ENCODE measurements at places on chromosomes 13 and 19.

DNA sequence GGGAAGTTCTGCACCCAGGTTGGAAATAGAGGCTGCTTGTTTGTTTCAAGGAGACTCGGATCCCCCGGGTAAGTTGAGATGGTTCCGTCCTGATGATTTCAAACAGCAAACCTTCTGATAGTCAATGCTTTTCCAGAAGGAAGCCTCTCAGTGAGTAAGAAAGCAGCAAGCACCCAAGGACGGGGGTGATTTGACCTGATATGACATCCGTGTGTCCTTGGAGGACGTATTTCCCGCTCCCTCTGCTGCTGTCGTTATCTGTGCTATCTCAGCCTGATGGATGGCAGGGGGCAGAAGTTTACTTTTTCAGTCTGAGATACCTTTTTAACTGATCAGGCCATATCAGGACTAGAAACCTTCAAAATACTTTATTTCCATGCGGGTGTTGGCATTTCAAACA lies 5.7 kb upstream of the GGACT start:
- no peak for DNase-seq

DNA sequence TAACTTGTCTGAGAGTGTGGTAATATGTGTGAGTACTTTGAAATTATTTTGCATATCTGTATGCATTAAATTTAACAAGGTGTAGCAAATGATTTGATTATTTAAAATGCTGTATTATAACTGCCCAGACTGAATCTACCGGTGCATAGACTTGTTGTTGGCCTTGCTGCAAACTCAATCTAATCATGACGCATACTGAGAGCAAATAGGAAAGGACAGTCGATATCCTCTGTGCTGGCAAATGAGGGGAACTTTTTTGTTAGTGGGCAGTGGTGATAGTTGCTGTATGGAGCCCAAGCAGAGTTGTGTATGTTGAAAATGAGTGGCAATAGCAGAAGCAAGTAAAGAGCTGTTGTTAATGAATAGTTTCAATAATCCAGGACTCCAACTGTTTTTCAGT lies 127.4 kb downstream of the LMO7 start:
- DNase-seq = no peak

GRCh38 chr13:80006940-80007339 lies 334.0 kb downstream of the SPRY2 start:
- no peak for DNase-seq

DNA sequence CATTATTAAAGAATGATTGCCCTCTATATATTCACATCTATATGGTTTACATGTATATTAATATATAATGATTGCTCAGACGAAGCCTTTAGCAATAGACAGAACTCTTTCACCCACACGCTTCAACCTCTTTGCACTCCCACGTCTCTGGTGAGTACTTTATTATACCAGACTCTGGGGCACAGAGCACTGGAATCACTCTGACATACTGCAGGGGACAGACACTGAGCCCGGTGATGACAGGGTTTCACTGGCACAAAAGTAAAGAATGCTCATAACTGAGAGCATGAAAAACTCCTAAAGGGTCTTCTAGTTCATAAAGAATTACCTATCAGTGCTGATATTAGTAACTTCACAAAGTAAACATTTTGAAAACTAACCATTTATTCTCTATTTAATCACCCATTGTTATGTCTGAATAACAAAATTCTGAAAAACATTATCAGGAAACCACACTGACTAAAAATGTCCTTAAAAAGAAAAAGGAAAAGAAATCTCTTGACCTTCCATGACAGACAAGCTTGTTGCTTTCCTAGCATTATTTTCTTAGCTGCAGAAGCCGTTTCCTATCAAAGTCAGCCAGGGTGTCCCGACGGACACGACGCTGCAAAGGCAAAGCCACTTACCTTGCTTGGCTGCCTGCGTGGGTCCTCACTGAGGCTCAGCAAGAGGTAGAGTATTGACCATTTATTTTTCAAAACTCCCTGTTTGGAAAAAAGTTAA lies 29.1 kb downstream of the TUBGCP3 start:
- DNase-seq = no peak

DNA sequence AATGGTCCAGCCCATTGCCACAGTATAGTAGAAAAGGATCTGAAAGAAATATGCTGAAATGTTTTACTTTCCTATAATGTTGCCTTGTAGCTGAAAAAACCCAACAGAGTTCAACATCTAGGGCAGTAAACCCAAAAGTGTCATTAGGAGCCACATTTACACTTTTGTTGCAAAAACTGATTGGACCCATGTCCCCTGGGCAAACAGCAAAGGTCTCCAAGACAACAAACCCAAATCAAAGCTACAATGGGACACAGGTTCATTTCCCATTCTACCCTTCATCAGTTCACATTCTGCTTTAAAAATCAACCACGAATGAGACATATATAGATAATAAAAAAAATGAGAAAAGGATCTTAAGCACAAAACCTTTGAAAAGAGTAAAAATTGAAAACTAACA lies 744.8 kb downstream of the PCDH17 start:
- DNase-seq = no peak

GRCh38 chr19:4593409-4593851 lies 33.9 kb upstream of the SEMA6B start:
- DNase-seq = no peak

DNA sequence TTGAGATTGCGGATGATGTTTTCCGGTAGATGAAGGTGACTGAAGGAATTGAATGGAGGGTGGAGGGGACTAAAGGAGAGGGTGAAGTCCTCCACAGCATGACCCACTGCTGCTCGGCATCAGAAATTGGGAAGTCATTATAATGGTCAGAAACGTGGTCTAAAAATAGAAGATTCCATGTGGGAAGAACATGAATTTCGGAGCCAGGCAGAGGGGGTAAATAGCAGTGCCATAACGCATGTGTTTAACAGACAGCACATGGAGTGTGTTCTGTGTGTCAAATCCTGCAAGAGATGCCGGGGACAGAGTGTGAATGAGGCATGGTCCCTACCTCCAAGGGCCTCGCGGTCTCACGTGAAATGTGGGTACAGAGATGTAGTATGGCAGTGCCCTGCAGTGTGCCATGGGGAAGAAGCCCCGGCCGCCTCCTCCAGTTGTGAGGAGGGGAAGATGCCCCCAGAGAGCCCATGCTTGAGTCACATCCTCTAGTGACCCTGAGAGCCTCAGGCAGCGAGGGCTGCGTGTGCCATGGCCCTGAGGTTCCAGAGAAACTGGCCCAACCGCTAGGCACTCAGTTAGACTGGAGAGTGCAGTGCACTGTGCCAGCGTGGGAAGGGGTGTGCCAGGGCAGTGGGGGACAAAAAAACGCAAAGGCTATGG lies 106.1 kb downstream of the COL4A2 start:
- no peak for DNase-seq

DNA sequence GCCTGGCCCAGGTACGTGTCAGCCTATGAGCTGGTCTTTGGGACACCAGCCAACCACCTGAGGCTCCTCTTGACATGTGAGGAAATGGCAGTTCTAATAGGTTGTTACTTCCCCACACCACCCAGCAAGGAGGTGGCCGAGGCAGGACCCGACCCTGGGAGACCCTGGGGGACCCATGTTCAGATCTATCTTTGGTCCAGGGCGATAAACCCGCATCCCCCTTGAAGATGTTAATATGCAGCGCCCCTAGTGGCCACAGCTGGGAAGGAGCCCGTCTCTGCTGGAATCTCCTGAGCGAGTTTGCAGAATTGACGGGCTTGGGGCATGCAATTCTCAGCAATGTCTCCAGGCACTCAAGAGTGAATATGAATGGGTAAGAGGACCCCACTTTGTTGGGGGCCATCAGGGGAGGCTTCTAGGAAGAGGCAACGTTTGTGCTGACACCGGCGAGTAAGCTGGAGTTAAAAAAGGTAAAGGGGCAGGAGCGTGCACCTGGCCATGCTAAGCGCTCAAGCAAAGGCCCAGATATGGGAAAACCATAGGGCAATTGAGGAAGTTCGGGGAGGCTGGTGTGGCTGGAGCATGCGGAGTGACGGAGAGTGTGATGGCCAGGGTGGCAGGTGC lies 1.5 kb upstream of the MYO1F start:
- DNase-seq = peak; percentile 33

DNA sequence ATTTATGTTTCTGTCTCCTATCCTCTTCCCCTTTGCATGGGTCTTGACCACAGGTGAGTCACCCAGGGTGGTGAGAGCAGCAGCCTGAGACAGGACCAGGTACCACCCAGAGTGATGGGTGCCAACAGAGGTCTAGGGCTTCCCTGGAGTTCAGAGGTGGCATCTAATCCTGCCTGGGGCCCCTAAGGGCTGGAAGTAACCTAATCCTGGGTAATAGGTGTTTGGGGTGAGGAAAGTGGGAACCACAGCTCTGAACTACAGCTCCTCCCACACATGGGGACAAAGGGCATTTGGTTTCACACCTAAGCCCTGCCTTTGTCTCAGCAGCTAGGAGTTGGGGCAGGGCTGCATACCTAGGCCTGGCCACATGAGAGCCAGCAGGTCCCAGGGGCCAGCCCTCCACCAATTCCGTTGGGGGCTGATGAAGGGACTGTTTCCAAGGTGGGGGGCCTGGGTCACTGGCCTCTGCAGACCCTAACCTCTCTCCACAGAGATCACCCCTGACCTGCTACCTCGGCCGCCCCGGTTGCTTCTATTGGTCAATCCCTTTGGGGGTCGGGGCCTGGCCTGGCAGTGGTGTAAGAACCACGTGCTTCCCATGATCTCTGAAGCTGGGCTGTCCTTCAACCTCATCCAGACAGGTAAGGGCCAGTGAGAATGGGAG lies 8.0 kb downstream of the SPHK2 start:
- DNase-seq = no peak

DNA sequence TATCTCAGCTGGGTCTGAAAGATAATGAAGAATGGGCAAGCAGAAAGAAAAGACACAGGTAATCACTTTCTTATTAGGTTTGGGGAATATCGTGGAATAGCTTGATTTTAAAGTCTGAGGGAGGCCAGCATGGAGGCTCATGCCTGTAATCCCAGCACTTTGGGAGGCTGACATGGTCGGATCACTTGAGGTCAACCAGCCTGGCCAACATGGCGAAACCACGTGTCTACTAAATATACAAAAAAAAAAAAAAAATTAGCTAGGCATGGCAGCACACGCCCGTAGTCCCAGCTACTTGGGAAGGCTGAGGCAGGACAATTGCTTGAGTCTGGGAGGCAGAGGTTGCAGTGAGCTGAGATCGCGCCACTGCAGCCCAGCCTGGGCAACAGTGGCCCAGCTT lies 1.5 kb upstream of the PAFAH1B3 start:
- no peak for DNase-seq

DNA sequence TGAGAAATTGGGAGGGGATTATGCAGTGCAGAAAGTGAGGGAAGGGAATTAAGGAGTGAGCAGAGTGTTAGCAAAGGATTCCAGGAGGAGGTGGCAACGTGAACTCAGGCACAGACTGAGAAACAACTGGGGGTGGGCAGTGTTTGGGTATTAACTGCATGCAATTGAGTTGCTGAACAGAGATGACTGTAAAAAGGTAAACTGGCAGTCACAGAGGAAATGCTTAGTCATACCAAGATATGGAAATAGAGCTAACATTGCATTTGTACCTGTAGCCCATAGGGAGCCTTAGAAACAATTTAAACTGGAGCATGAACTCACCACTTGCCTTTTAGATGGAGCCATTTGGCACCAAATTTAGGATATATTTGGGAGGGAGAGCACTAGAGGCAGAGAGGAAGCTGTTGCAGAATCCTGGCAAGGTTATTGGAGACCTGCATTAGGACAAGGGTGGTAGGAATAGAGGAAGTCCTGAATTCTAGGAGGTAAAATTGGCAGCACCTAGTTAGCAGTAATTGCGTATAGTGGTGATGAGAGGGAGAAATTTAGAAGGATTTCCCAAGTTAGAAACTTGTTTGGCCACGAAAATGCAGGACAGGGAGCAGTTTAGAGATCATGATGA lies 100.6 kb upstream of the FRY start:
- DNase-seq = no peak

DNA sequence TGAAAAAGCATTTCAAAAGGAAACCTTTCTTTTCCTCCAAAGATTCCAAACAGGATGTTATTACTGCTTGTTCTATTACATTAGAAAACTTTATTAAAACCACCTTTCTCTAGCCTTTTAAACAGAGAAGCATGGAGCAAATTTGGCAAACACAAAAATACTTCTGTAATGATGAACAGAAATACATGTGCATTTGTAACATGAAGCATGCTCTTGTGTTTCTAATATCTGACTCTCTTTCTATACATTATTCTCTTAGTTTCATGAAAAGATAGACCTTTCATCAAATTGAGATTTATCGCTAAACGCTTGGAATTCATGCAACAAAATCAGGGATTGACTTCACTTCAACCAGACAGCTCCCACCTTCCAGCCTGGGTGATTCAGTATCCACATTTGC lies 152.8 kb upstream of the IRS2 start:
- DNase-seq = no peak

DNA sequence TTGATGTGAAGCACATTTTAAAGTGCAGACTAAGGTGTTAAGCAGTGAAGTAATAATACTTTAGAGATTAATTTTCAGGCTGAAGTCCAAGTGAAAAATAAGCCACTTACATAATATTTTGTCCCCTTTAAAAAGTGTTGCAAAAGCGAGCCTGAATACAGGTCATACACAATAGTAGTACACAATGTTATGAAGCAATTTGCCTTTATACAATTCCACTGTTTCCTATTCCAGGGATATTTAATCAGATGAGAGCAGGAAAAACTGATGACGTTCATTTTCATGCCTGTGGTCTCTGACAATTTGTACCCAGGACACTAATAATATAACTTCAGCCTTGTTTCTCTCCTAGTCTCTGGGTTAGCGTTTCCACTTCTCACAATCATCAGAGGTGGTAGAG lies 916.7 kb downstream of the PCDH9 start:
- DNase-seq = no peak

- DNase-seq = no peak
Observed at GRCh38 chr19:3202346-3202745, 16.6 kb downstream of the NCLN start.

DNA sequence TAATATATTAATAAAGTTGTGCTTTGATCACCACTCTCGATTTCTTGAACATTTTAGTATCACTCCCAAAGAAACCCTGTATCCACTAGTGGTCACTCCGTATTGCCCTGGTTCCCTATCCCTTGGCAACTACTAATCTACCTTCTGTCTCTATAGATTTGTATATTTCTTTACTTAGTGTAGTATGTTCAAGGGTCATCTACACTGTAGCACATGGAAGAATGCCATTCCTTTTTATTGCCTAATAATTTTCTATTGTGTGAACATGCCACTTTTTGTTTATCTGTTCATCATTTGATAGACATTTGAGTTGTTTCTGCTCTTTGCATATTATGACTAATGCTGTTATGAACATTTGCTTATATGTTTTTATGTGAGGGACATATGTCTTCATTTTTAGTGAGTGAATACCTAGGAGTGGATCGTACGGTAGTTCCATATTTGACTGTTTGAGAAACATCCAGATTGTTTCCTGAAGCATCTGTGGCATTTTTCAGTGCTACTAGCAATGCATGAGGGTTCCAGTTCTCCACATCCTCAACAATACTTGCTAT lies 254.0 kb downstream of the GPC6 start:
- no peak for DNase-seq

DNA sequence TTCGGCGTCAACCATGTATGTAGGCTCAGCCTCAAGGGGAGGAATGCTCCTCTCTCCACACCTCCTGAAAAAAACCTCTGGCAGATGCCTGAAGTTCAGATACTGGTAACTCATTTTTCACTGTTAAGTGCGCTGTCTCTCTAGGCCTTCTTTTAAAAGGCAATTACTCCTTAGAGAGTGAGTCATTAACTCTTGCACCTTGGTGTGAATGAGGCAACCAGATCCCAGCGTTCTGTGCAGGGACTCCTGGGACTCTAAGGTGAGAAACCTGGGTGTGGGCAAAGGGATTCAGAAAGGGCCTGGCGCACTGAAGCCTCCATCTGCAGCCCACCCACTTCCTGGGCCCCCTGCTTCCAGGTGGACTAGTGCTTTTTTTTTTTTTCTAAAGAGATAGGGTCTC lies 71.7 kb downstream of the SIAH3 start:
- DNase-seq = no peak
